ENCODE measurements at places on chromosomes 11 and 22.

DNA sequence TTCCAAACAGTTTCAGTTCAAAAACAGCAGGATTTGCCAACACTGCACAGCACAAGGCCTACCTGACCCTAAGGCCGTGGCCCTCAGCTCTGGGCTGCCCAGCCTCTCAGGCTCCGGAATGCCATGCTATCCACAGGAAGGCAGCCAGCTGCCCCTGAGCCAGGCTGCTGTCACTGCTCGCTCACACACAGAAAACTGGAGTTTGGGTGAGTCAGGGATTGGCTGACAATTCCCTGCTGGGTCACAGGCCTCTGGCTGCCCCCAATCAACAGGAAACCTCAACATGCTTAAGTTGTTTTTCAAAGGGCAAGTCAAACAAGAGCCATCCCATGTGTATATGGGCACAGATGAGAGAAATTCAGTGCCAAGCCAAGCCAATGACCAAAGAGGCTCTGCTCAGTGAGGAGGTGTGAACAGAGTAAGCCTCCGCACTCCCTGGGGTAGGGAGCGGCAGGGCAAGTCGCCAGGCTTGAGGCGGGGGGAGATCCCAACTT, 50.2 kb downstream of the RPL27A start:
- H3K27me3 ChIP-seq = peaks cover 4% of the 10 kb centered on the region
- no peaks in the 10 kb centered on the region for H3K4me1 ChIP-seq
- H3K4me3 ChIP-seq = no peak overlapping the region
- H3K36me3 ChIP-seq = no peaks in the 10 kb centered on the region

GRCh38 chr11:66835768-66836405, 7.4 kb upstream of the RCE1 start:
- no peaks in the 10 kb centered on the region for H3K27me3 ChIP-seq
- H3K27ac ChIP-seq = no peak overlapping the region
- peaks cover 28% of the 10 kb centered on the region for H3K4me1 ChIP-seq

DNA sequence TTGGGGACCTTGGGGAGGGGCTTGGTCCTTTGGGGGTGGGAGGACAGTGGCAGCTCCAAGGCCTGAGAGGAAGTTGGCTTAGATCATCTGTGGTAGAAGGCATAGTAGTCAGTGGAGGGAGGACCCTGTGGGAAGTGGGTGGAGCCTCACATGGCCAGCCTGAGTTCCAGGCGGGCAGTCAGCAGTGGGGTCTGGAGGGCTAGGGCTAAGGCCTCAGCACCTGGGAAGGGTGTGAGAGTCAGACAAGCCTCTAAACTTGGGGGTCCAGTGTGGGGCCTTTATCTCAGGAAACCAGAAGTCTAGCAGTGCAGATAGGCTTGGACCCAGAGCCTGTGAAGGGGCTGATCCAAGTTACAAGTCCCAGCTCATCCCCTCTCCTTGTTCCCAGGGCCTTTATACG, 4.0 kb downstream of the NLRX1 start:
- H3K27ac ChIP-seq = no peak overlapping the region
- H3K4me1 ChIP-seq = peaks cover 17% of the 10 kb centered on the region
- peaks cover 9% of the 10 kb centered on the region for H3K36me3 ChIP-seq
- DNase-seq = no peak

DNA sequence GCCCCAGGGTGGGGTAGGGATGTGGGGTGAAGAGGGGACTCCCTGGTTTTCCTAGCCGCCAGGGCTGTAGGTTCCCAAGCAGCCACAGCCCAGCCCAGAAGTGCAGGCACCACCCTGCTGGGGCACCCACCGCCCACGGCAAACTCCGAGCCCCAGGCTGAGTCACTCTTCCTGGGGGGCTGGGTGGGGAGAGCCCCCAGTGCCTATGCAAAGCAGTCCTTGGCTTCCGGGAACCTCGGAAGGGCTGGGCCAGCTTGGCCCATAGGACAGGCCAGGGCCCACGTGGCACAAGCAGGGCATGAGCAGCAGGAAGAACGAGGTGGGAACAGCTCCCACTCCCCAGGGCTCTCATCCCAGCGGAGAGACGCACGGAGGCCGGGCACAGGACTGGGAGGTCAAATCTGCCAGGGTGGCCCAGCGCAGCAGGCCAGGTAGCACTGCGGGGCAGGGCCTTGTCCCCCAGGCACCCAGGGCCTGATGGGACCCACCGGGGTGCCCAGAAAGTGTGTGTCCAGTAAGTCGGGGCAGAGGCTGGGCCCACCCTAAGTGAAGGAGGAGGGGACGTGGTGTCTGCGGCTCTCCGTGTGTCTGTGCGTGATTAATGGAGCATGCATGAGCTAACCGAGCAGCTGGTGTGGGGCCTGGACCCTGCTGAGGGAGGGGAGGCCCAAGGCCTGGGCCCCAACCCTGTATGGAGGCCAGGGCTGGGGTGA, 4.6 kb upstream of the IL17REL start:
- peaks cover 31% of the 10 kb centered on the region for H3K4me1 ChIP-seq
- peak; percentile 88 for DNase-seq
- peak overlapping the region; percentile 94 for H3K27ac ChIP-seq

DNA sequence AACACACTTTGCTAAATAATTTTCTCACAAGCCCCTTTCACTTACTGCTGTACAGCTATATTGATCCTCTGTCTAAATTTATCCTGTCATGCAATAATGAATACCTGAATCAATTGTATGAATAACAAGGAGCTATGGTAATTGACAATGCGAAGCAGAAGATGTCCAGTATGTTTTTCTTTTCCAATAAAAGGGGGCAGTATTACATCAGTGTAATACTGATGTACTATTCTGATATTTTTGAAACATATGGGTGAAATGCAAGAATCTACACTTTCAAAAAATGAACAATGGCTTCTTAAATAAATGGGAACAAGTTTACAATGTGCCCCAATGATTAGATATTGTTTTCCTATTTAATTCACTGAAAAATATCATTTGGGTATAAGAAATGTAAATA, 315.1 kb downstream of the SOX6 start:
- H3K4me3 ChIP-seq = no peak overlapping the region
- H3K27ac ChIP-seq = no peak overlapping the region
- no peaks in the 10 kb centered on the region for H3K36me3 ChIP-seq
- no peaks in the 10 kb centered on the region for H3K27me3 ChIP-seq
- DNase-seq = no peak
- no peaks in the 10 kb centered on the region for H3K4me1 ChIP-seq

DNA sequence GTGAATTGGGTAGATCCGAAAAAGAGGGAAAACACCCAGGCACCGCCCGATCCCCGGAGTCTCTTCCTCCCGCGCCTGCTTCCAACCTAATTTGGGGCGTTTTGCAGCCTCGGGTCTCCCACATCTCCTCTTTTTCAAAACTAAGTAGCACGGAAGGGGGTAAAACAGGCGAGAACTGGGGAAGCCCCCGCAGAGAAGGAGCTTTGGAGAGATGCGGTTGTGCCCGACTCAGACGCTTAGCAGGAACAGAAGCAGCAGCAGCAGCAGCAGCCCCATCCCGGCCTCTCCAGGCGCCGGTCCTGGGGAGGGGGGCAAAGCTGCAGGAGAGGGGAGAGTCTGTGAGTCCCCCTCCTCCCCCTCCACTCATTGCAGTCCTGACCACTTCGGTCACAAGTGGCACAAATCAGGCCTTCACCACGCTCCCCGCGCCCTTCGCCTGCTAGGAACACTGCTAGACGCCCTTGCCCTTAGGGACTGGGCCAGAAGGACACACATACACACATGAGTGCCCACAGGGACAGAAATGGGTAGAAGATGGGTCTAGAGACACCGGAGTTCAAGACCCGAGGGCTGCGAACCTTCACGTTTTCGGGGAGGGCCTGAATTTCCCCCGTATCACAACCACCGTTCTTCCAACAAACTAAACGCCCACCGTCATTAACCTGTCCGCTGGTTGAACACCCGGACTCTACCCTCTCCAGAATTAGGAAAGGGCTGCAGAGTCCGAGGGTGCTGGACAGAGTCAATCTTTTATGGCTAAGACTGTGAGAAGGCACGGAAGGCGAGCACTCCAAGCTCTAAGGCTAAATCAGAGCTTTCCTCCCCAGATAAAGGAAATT, 98.3 kb upstream of the HSD17B12 start:
- peak overlapping the region; percentile 25 for H3K4me3 ChIP-seq
- H3K36me3 ChIP-seq = no peaks in the 10 kb centered on the region
- no peak overlapping the region for H3K27ac ChIP-seq
- H3K4me1 ChIP-seq = peaks cover 29% of the 10 kb centered on the region
- no peak for DNase-seq

GRCh38 chr22:49638001-49638400, 189.7 kb downstream of the BRD1 start:
- no peaks in the 10 kb centered on the region for H3K36me3 ChIP-seq
- H3K27me3 ChIP-seq = no peaks in the 10 kb centered on the region
- H3K4me1 ChIP-seq = no peaks in the 10 kb centered on the region
- no peak overlapping the region for H3K27ac ChIP-seq
- no peak overlapping the region for H3K4me3 ChIP-seq
- DNase-seq = no peak

DNA sequence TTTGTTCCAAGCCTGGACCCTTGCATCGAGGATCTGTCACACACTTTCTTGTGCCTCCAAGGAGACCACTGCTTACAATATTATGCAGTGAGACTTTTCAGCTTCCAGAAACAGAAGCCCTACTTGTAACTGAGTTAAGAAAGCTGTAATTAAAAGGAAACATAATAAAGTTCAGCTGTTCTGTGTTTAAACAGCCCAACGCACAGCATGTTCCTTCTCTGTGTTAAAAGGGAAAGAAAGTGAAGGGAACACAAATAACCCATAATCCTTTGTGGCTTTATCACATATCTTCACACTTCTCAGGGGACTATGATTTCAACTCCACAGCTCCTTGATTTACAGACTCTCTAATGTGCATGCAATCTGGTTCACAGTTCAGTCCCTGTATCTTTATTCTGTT, 200.3 kb upstream of the MTNR1B start:
- peaks cover 8% of the 10 kb centered on the region for H3K4me1 ChIP-seq
- H3K4me3 ChIP-seq = no peak overlapping the region
- peaks cover 49% of the 10 kb centered on the region for H3K27me3 ChIP-seq
- H3K27ac ChIP-seq = no peak overlapping the region

GRCh38 chr22:46067159-46068111, 82.9 kb upstream of the PPARA start:
- H3K4me1 ChIP-seq = peaks cover 28% of the 10 kb centered on the region
- no peak overlapping the region for H3K27ac ChIP-seq
- no peak for DNase-seq
- H3K4me3 ChIP-seq = no peak overlapping the region
- no peaks in the 10 kb centered on the region for H3K36me3 ChIP-seq
- no peaks in the 10 kb centered on the region for H3K27me3 ChIP-seq

DNA sequence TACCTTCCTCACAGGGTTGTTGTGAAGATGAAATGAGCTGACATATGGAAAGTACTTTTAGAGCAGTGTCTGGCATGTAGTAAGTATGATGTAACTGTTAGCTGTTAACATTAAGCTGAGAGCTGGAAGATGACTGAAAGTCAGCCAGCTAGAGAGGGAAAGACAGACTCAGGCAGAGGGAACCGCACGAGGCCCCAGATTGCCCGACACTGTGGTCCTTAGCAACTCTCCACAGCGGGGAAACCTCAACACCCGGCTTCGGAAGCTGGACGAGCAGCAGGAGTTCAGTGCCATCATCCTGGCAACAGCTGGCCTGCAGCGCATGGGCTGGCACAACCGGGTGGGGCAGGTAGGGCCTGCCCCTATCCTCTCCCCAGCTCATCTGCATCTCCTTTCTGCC, 6.5 kb downstream of the HMBS start:
- no peak for DNase-seq
- H3K36me3 ChIP-seq = peaks cover 36% of the 10 kb centered on the region
- peaks cover 12% of the 10 kb centered on the region for H3K27me3 ChIP-seq
- H3K27ac ChIP-seq = no peak overlapping the region
- H3K4me1 ChIP-seq = peaks cover 34% of the 10 kb centered on the region

- H3K4me1 ChIP-seq = peaks cover 7% of the 10 kb centered on the region
- H3K36me3 ChIP-seq = peaks cover 1% of the 10 kb centered on the region
- H3K27ac ChIP-seq = peak overlapping the region; percentile 85
- H3K27me3 ChIP-seq = no peaks in the 10 kb centered on the region
- H3K4me3 ChIP-seq = peak overlapping the region; percentile 83
Observed at GRCh38 chr11:65539744-65540289, 14.9 kb downstream of the SCYL1 start.

DNA sequence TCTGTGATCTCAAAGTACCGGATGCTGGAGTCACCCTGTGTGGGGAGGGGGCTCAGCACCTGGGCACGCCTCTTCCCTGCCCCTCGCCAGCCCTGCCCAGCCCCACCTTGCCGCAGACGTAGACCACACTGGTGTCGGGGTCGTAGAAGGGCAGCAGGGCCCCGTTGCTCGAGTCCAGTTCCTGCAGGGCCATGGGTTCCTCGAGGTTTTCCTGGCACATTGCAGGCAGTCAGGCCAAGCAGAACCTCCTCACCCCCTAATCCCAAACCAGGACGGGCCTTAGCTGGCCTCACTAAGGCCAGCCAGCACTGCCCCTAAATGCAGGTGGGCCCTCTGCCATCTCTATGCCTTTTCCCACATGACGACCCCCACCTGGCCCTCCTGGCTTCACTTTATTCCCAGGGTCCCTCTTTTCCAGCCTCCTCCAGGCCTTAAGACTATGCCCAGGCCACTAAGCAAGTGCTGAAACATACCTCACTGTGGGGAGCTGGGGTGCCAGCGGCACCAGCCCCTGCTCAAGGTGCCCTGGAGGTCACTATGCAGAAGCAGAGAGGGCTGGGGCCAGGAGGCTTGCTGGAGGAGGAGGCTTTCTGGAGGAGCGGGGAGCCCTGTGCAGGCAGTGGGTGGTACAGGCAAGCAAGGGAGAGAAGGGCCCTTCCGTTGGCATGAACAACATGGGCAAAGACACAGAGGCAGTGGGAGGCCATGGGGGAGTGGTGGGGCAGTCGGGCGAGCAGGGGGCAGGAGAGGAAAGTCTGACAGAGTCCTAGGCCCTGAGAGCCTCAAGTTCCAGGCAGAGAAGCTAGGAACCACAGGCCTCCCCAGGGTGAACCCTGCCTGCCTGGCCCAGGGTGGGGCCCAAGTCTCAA, 2.8 kb downstream of the CORO1B start:
- peak overlapping the region; percentile 91 for H3K4me3 ChIP-seq
- H3K36me3 ChIP-seq = peaks cover 38% of the 10 kb centered on the region
- DNase-seq = peak; percentile 18
- no peaks in the 10 kb centered on the region for H3K27me3 ChIP-seq

DNA sequence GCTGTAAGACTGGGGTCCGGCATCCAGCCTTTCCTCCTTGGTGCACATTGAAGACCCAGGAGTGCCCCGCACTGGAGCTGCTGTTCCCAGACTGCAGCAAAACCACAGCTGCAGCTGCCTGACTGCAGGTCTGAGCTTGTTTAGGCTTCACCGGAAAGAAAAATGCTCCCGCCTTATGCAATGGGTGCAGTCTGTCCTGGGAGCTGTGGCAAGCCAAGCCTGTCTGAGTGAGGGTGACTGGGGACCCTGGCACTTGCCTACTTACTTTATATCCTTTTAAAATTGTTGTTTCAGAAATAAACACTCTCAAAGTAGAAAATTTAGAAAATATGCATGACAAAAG, 23.3 kb upstream of the CD44 start:
- no peak for DNase-seq
- peaks cover 17% of the 10 kb centered on the region for H3K4me1 ChIP-seq
- peaks cover 3% of the 10 kb centered on the region for H3K27me3 ChIP-seq
- H3K4me3 ChIP-seq = no peak overlapping the region
- peaks cover 4% of the 10 kb centered on the region for H3K36me3 ChIP-seq
